EH (cell line): ENCODE measurements at places on chromosomes 3 and 15.

- no peak for DNase-seq
Measured at GRCh38 chr3:117633207-117633606, 923.6 kb downstream of the TUSC7 start.

DNA sequence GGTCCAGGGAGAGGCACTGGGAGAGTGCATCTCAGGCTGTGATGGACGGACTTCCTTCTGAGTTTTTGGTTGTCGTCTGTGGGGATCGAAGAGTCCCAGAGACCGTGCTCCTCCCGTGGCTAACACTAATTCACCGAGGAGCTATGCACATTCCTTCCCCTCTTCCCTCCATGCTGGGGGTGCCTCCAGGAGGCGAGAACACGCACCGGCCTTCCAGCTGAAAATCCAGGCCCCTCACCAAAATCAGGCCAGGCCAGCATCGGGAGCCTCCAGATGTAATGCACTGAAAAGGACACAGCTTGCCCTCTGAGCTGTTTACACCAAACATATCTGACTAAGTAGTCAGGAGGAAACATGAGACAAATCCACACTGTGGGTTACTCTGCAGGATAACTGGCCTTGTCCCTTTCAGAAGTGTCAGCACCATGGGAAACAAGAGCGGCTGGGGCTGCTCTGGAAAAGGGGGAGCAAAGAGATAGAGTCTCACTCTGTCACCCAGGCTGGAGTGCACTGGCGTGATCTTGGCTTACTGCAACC, 5.5 kb downstream of the RNU5B-1 start:
- peak; percentile 26 for DNase-seq

- DNase-seq = no peak
Measured at GRCh38 chr3:194287977-194288706, 63.0 kb downstream of the CPN2 start.

DNA sequence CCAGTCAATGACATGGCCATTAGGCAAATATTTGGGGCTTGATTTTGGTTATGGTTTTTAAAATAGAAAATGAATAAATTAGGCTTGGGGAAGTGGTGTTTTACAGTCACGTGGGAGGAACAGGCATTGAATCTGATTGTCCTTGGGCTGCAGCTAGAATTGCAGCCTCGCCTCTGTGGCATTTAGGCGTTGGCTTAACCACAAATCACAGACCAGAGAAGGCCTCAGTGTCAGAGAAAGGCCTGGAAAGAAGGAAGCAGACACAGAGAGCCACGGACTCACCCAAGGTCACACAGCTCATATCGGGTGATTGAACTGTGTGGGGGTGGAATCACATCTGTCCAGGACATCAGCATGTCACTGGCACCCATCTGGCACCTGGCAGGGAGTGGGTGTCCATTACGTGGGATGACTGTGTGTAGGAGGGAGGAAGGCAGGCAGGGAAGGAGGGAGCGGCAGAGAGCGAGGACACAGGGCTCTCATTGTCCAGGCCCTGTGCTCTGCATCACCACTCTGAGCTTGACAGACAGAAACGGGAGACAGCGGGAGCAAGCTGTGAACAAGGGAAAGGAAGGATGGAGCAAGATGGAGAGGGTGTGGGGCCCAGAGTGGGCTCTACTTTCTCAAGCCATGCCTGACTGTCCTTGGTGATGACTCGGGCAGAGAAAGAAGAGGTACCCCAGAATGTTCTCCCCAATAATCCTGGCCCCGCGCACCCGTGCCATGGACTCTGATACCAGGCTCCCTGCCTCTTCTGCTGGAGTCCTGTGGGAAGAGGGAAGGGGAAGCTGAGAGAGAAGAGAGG, 186.4 kb downstream of the FAM43A start:
- peak; percentile 78 for DNase-seq
